Spleen (tissue), 13 donors: ENCODE measurements at places on chromosomes 5 and 9.

GRCh38 chr5:1297243-1297642, 2.4 kb upstream of the TERT start:
- no peaks in the 10 kb centered on the region for H3K27me3 ChIP-seq
- no peak overlapping the region for H3K4me3 ChIP-seq
- H3K27ac ChIP-seq: no peak overlapping the region
- no peak for DNase-seq
- H3K36me3 ChIP-seq: no peaks in the 10 kb centered on the region
- no peaks in the 10 kb centered on the region for H3K4me1 ChIP-seq

GRCh38 chr5:149824120-149824519, 94.0 kb downstream of the PPARGC1B start:
- DNase-seq: no peak
- no peaks in the 10 kb centered on the region for H3K36me3 ChIP-seq
- H3K27ac ChIP-seq: no peak overlapping the region

GRCh38 chr9:24073007-24073592, 247.1 kb upstream of the ELAVL2 start:
- H3K36me3 ChIP-seq: no peaks in the 10 kb centered on the region
- no peaks in the 10 kb centered on the region for H3K27me3 ChIP-seq
- H3K27ac ChIP-seq: no peak overlapping the region
- no peak for DNase-seq

DNA sequence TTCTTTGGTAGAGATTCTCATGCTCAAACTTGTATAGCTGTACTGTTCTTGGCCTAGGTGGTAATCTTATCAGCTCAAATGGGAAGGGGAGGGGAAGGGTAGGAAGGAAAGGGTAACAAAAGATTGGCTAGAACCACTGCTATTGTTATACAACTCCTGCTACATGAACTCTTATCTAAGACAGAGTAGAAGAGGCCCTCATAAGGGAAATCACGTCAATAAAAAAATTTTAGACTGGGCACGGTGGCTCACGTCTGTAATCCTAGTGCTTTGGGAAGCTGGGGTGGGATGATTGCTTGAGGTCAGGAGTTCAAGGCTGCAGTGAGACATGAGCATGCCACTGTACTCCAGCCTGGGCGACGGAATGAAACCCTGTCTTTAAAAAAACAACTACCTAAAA, 15.9 kb downstream of the STOM start:
- H3K27ac ChIP-seq: peak overlapping the region; percentile 97
- H3K4me3 ChIP-seq: no peak overlapping the region
- DNase-seq: no peak
- H3K4me1 ChIP-seq: peaks cover 99% of the 10 kb centered on the region
- H3K27me3 ChIP-seq: no peaks in the 10 kb centered on the region

DNA sequence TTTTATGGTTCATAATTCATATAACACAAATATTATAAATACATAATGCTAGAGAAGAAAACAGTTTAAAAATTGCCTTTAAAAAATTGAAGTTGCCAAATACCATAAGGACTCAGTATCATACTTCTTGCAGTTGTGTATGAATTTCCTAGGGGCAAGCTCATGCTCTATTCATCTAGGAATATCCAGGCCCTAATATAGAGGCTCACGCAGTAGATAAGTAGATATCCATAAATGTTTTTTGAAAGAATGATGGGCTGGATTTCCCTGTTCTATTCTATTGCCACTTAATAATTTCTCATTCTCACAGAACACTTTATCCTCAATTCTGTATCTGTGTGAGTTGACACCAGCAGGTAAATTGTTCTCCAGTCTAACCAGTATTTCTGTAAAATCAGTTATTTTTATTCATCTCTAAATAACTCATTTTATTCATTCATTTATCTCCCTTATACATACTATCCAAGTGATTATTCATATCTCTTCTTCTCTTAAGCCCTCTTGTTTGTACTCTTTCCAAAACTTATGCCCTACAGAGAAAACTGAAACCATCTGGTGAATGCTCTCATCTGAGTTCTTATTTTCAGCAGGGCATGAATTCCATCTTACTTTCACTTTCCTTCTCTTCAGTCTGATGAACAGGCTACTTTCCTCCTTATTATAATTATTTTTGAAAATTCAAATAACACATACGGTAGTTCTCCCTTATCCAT, 97.1 kb downstream of the SLC44A1 start:
- no peaks in the 10 kb centered on the region for H3K27me3 ChIP-seq
- H3K4me3 ChIP-seq: peak overlapping the region; percentile 27
- no peak for DNase-seq
- H3K4me1 ChIP-seq: no peaks in the 10 kb centered on the region

GRCh38 chr9:138075496-138075895, 197.9 kb downstream of the CACNA1B start:
- no peaks in the 10 kb centered on the region for H3K36me3 ChIP-seq
- no peaks in the 10 kb centered on the region for H3K4me1 ChIP-seq
- H3K27me3 ChIP-seq: peaks cover 9% of the 10 kb centered on the region
